Adipocyte (in vitro differentiated cells): ENCODE measurements at places on chromosomes 1 and 21.

GRCh38 chr1:21902026-21903012, 34.8 kb downstream of the HSPG2 start:
- no peak for DNase-seq

DNA sequence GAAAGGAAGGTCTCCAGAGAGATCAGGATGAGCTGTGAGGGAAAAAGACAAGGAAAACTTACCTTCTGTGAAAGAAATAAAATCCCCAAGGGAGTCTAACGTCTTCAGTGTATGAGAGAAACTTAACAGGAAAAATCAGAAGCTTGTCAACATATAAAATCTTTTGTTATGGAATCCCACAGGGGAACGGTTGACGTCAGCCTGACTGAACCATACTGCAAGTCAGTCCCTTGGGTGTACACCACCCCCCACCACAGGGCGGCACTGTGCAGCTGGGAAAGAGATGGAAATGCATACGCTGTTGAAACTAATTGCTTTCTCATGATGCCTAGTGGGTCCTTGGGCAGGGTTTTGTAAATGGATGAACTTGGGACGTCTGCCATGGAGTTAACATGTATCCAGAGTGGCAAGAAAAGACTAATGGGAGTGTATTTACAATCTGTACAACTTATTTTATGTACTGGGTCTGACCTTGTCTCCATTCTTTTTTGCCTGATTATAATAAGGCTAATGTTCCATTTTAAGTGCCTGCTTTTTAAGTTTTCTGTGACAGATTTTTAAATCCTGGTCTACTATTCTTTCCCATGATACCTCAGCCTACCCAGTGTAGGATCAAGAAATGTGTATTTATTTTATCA, 22.7 kb downstream of the UTP25 start:
- peak; percentile 63 for DNase-seq

- no peak for DNase-seq
These were observed 99.9 kb downstream of the NUF2 start for GRCh38 chr1:163421701-163422100.

DNA sequence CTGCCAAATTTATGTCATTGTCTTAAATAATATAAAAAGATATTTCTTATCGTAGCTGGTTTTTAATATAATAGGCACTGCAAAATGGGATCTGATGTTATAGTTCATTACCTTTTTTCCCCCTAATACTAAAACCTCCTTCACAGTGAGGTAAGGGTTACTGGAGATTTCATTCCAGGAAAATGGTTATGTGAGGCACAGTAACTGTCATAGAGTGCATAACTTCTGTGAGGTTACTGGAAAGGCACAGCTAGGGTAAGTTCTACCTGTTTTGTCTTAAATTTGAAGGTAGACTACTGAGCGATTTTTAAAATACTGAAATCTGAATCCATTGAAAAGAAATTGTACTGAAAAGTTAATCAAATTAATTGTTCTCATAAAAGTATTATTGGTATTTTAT, 13.0 kb downstream of the ADGRL2 start:
- no peak for DNase-seq

DNA sequence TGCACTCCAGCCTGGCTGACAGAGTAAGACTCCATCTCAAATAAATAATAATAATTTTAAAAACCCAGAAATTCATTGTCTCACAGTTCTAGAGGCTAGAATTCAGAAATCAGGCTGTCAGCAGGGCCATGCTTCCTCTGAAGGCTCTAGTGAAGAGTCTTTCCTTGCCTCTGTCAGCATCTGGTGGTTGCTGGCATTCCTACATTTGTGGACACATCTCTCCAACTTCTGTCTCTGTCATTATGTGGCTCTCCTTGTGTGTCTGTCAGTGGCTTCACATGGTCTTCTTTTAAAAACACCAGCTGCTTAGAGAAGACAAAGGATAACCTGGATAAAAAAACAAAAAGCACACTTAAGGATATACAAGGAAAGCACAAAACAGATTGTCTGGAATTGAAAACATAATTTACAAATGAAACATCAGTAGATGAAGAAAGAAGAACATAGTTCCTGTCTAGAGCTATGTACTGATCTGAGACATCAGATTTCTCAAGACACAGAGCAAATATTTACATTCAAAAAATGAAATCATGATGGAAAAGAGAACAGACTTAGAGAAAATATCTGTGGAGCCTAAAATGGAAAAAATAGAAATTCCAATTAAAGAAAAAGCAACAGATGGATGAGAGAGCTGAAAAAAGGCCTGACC, 32.7 kb upstream of the ASB17 start:
- DNase-seq, result no peak

DNA sequence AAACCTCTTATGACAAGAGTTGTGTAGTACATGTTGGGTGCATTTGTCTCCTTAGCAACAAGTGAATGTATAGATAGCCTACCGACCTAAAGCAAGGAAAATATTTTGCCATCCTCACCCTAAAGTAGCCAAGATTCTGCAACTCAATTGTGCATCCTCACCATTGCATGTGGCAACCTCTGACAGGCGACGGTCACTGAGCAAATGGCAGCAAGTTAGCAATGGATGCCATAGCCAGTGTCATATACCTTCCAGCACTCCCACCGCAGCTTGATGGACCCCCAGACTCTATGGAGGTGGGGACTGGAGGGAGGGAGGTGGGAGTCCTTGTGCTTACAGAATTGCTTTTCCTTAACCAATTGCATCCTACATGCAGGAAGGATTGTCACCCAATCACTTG, 17.0 kb downstream of the PROX1 start:
- DNase-seq, result no peak

DNA sequence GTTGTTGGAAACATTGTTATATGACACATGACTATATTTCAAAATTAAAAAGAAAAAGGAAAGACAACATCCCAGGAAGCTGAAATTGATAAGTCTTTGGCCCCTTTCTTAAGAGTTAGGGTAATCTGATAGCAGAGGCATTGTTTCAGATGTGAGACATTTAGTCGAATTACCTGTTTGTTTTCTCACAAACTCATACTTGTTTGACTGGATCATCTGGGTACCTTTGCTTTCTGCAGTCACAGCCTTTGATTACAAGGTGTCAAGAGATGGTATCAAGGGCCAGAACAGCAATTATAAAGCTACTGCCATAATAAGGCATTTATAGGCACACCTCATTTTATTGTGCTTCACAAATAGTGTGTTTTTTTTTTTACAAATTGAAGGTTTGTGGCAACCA, 136.3 kb downstream of the DUSP10 start:
- DNase-seq, result no peak

DNA sequence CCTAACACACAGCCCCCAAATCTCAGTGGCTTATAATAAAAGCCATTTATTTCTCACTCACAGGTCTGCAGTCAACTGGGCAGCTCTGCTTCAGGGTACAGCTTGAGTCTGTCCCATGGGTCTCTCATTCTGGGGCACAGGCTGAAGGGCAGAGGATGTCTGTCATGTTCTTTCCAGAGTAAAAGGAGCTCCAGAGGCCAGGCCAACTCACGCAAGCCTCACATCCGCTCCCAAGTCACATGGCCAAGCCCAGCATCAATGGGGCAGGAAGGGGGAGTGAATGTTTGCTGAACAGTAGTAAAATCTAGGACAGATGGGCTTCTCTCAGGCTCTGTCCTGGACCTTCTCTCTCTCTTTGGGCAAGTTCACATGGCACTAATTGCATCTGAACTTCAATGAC, 7.1 kb upstream of the SSBP3 start:
- peak; percentile 63 for DNase-seq

DNA sequence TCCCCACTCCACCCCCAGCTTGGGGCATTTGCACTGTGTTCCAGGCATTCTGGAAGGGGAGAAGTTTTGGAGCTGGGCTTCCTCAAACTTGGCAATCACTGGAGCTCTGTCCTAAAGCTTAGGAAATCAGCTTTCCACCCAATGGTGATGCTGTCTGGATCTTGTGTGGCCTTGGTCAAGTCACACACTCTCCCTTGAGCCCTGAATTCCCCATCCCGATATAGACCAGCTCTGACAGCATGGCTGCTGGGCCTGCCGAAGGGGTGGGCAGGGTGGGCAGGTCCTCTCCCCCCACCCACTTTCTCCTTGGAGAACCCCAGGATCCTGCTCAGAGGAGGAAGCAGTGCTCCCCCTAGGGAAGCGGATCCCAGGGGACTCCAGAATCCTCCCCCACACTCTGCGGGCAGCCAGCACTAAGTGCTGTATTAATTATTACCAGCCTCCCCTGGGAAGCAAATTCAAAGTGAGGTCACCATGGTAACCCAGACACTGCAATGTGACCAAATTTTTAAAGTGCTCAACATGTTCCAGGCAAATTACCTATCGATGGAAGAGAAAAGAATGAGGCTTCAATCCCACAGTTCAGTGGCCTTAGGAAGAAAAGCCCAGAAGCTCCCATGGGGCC, 21.3 kb upstream of the LDLRAP1 start:
- DNase-seq, result no peak

DNA sequence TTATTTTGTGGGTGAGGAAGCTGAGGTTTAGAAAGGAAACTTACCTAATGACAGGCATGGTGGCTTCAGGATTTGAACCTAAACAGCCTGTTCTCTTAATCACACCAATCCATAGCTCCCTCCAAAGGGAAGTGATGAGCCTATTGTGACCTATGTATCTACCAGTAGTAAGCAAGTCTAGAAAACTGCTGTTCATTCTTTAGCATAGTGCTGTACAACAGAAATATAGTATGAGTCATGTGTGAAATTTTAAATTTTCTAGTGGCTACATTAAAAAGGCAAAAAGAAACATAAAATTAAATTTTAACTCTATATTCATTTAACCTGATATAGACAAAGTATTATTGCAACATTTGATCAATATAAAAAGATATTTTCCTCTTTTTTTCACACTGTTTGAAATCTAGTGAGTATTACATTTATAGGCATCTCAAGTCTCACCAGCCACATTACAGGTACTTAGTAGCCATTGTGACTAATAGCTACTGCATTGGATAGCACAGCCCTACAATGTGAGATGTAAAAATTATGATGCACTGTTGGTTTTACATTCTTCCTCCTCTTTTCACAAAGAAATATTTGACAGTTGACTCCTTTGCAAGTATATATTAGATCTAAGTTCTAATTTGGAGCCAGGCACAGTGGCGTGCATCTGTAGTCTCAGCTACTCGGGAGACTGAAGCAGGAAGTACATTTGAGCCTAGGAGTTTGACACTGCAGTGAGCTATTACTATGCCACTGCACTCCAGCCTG, 16.6 kb downstream of the IPO9 start:
- DNase-seq, result no peak

GRCh38 chr1:9182784-9183257, 51.8 kb upstream of the H6PD start:
- DNase-seq, result peak; percentile 54

DNA sequence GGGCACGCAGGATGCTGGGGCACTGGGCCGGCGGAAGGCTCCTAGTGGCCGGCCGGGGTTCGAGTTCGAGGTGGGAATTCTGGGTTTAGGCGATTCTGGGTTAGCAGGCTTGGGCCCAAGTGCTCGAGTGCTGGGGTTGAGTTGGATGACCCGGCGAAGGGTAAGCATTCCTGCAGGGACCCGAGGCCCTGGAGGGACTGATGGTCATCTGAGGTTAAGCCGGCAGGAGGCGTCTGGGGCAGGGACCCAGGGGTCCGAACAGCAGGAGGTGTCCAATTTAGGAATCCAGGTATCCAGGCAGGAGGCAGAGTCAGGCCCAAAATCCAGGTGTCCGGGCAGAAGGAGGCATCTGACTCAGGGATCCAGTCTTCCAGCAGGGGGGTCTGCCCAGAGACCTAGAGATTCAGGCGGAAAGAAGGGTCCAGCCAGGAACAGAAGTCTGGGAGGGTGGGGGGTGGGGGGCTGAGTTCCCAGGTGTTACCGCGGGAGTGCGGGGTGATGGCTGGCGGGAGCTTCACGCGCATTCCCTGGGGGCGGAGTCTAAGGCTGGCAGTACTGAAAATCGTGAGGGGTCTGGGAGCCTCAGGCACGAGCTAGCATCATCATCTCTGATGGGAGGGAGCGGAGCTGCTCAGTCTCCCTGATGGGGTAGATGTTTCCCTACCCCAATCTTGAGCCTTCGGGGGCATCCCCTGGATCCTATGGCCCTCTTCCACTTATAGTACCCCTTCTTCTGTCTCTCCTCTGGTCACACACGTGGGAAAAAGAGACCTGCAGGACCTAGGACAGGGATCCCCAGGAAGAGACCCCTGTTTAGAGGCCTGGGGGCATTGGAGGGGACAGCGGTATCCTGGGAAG, 585 bp downstream of the GPR3 start:
- peak; percentile 27 for DNase-seq

- no peak for DNase-seq
These were observed 91.2 kb upstream of the NGF start for GRCh38 chr1:115429241-115429640.

DNA sequence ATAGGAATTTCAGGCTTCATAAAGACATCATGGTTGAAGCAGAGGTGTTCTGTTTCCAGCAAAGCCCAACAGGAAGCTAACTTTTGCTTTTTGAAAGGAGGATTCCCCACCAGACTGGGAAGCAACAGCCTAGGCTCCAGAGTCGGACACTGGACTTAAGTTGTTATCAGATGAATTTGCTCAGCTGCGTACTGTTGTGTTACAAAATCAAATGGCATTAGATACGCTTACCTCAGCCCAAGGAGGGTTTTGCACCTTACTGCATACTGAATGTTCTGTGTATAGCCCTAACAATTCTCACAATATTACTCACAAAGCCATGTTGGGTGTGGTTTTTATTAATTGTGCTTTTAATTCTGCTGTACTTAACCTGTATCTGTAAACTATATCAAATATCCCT, 547 bp upstream of the CHIA start:
- no peak for DNase-seq
